ENCODE measurements at places on chromosomes 2 and 18.

GRCh38 chr2:144030791-144031190 is 489.1 kb downstream of the ZEB2 start:
- no peak overlapping the region for H3K27ac ChIP-seq
- no peak overlapping the region for H3K4me3 ChIP-seq
- DNase-seq: no peak
- H3K27me3 ChIP-seq: no peaks in the 10 kb centered on the region
- no peaks in the 10 kb centered on the region for H3K4me1 ChIP-seq

DNA sequence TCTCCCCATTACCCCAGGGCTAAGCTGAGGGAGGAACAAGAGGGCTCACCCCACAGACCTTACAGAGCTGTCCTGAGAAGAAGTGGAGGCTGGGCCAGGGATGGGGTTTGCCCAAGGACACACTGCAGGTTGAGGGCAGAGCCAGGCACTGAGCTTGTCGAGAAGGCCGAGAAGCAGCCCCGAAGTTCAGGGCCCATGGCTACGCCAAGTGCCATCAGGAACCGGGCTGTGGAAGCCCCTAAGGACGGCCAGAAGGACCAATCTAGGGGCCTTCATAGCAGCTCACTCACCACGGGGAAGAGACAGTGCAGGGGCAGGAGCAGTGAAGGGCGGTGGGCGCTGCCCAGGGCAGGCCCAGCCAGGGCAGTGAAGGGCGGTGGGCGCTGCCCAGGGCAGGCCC is 18.6 kb upstream of the AGXT start:
- H3K4me1 ChIP-seq: no peaks in the 10 kb centered on the region
- H3K36me3 ChIP-seq: no peaks in the 10 kb centered on the region
- no peak overlapping the region for H3K4me3 ChIP-seq
- DNase-seq: no peak

- H3K36me3 ChIP-seq: no peaks in the 10 kb centered on the region
- H3K27me3 ChIP-seq: no peaks in the 10 kb centered on the region
- no peak overlapping the region for H3K4me3 ChIP-seq
Observed at GRCh38 chr18:73688851-73689711, 458.6 kb downstream of the FBXO15 start.

- H3K27ac ChIP-seq: no peak overlapping the region
- H3K4me3 ChIP-seq: no peak overlapping the region
- no peaks in the 10 kb centered on the region for H3K36me3 ChIP-seq
- no peak for DNase-seq
- H3K27me3 ChIP-seq: no peaks in the 10 kb centered on the region
Observed at GRCh38 chr18:42107691-42108450, 152.8 kb downstream of the PIK3C3 start.

Measured in prostate gland (tissue), 2 donors.